ENCODE measurements at places on chromosomes 3 and 15.

DNA sequence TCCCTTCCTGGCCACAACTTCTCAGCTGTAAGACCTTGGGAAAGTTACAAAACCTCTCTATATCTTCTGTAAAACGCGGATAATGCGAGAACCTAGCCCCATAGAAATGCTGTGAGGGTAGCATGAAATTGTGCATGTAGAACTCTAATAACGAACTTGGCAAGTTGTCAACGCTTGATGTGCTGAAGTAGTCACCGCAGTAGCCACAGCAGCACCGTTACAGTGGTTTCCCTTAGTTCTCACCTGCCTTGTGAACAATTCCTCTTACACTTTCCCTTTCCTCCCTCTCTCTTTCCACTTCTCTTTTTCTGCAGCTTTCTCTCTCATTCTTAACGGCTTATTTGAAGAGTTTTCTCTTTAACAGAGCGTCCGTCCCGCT lies 447 bp upstream of the SHQ1 start:
- DNase-seq, result peak; percentile 15

DNA sequence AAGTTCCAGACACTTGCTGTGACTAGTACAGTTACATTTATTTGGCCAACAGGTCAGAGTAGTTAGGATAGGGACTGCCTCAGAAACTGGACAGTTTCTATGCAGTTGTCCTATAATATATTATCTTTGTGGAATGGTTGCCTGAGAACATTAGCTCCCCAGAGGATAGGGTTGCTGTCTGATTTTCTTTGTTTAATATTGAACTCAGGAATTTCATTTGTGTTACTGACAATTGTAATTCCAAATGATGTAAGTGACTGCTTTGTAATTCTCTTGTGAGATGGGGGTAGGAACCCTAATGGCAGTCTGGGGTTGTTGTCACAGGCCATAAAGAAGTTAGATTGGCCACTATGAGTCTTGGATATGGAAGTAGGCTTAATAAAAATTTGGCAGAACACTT lies 2.2 kb downstream of the NXPE3 start:
- no peak for DNase-seq

- no peak for DNase-seq
Observed at GRCh38 chr3:12180218-12180617, 21.5 kb upstream of the TIMP4 start.

DNA sequence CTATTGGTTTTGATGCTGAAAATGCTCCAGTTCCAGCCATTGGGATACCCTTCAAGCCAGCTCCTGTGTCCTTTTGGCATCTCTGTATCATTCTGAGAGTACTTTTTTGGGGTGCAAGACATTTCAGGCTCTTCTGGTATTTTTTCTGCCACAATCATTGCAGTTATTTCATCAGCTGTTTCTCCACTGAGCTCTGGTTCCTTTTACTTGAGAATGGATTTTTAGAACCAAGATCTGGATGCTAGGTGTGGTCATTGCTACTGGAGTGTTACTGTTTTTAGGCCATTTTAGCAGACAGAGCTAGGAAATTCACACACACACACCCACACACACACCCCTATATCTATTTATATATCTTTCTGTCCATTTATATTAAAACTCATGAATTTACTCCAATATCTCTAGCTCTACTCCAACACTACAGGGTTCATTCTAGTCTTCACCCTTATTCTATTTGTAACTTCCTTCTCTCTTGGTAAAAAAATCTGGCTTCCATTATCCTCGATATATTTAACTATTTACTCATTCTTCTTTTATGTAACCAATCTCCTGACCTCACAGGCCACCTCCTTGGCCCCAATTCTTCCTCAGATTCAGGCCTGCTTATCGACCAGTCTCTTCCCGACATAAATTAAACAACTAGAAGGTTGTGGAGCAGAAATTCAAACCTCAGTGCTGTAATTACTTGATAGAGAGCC lies 17.0 kb downstream of the SLC35G2 start:
- no peak for DNase-seq

- no peak for DNase-seq
Observed at GRCh38 chr3:139674571-139675260, 3.1 kb downstream of the NMNAT3 start.

DNA sequence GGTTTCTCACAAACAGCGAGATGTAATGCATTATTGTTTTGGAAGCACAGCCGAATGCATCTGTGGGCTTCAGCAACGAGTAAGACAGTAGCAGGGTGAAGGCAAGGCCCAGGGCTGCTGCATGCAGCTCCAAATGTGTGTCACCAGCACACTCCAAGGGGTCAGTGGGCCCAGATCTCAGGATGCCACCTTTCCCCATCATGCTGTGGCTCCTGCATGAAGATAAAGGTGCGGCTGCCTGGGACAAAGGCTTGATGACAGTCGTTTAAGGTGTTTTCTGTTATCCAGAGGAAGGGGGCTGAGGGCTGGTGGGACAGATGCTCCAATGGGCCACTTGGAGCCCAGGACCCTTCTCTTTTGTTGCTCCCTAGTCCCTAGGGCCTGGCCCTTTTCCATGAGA lies 13.2 kb downstream of the C3orf22 start:
- DNase-seq, result no peak

GRCh38 chr15:57502116-57502515 lies 89.6 kb upstream of the MYZAP start:
- no peak for DNase-seq

DNA sequence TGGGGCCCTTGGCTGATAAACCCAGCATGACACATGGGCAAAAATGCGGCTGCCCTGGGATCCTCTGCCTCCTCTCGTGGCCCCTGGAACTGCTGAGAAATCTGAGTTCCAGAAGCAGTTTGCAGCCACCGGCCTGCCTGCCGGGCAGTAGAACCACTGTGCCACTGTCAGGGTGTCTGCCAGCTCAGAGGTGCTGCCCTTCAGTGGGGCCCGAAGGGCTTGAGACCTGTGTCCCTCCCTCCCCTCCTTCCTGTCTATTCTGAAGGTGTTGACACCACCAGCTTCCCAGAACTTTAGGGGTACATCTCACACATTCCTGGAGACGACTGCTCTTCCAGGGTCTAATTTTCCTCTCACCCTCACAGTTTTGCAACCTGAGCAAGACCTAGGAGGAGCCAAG lies 88.2 kb upstream of the POMGNT2 start:
- DNase-seq, result no peak

GRCh38 chr3:23455775-23456174 lies 252.6 kb downstream of the UBE2E2 start:
- no peak for DNase-seq

DNA sequence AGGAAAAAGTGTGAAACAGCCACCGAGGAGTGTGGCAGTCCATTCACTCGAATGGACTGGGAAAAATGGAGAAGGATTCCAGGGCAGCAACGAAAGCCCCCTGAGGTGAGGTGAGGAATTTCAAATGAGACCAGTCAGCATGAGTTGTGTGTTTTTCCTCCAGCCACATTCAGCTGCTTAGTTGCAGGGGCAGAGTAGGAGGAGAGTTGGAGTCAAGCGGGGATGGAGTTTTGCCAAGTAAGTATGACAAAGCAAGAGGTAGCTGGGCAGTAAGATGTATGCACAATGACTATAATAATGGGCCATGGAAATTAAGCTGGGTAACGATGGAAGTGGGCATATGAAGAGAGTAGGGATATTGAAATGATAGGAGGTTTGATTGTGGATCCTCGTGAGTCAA lies 64.4 kb downstream of the CCDC54 start:
- DNase-seq, result no peak

GRCh38 chr3:23103764-23104163 lies 99.4 kb upstream of the UBE2E2 start:
- no peak for DNase-seq

- DNase-seq, result no peak
Observed at GRCh38 chr3:86929046-86929445, 61.9 kb downstream of the VGLL3 start.

DNA sequence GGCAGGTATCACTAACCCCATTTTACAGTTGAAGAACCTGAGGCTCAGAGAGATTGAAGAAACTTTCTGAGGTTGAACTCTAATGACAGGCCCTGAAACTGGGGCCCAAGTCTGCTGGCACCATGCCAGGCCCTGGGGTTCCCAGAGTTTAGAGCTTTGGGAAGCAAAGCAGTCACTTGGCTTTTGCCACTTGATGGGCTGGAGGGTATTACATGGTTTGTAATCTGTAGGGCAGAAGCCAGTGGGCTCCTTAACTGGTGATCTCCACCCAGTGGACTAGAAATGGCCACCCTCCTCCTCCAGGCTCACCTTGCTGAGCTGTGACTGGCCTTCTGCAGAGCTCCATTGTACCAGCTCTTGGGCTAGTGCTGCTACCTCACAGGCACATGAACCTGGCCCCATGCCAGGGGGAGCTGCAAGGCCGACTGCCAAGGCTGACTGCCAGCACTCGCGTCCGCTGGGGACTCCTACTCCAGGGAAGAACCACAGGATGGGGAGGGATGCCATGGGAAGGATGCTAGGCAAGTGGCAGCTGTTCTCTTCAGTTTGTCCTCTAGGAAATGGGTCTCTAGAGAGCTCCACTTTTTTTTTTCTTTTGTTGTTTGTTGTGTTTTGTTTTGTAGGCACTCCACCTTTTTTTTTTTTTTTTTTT lies 104.8 kb downstream of the ETFA start:
- no peak for DNase-seq

GRCh38 chr15:74611834-74612233 lies 3.8 kb upstream of the CLK3 start:
- no peak for DNase-seq

DNA sequence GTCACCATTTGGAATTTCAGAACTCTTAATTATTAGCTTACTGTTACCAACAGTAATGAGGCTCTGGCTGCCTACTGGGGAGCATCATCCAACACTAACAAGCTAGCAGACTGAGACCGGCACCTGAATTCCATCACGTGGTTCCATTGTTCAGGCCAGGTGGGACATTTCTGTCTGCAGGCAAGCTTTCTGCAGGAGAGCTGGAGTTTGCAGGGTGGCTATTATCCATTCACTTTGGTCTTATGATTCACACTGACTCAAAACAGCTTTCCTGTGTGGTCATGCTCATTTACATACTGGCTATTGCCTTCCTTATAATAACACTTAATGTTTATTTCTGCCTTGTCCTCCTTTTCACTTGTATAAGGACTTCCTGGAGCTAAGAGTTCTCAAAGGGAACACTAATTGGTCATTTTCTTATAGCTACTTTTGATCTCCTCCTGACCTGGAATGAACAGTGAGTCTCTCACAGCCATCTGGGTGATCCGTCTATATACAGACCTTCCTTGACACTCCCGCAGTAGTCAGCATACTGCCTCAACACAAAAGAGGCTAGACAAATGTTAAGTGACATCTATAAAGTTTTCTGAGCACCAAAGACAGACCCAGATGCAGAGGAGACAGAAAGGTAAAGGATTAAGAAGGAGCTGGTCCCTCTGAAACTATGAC lies 695.4 kb downstream of the FHIT start:
- DNase-seq, result no peak

GRCh38 chr3:194865615-194866014 lies 179.9 kb downstream of the FAM43A start:
- DNase-seq, result no peak

DNA sequence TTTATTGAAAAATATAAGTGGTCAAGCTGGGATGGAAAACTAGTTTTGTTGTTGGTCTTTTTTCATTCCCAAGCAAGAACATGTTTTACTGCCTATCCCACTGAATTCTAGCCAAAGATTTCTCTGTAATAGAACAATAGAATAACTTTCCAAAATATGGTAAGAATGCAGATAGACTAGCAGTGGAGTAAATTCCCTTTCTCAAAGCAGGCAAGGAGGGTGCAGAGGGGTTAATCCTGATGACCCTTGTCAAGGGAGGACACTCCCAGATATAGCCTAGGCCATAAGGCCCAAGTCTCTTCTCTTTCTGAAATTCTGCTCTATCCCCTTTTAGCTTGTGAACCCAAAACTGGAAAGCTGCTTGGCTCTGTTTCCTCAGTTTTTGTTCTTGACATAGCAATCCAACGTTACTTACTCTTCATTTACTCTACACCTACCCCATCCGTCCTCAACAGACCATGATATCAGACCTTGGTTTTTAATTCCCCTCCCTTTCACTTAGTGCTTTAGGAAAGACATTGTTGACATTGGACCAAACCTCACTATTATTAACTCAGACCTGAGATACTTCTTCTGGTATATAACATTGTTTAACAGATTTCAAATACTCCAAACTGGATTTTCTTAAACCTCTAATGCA lies 453.6 kb upstream of the THBS1 start:
- no peak for DNase-seq

GRCh38 chr15:32733281-32733680 lies 15.5 kb downstream of the GREM1 start:
- DNase-seq, result no peak

- DNase-seq, result no peak
Observed at GRCh38 chr3:129539206-129539605, 3.8 kb upstream of the H1-8 start.

- DNase-seq, result no peak
Observed at GRCh38 chr3:13335059-13335458, 85.1 kb downstream of the NUP210 start.

DNA sequence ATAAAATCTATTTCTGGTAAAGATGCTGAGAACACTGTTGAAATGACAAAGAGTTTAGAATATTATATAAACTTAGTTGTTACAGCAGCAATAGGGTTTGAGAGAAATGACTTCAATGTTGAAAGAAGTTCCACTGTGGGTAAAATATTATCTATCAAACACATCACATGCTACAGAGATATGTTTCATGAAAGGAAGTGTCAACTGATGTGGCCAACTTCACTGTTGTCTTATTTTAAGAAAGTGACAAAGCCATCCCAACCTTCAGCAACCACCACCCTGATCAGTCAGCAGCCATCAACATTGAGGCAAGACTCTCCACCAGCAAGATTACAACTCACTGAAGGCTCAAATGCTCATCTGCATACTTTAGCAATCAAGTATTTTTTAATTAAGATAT lies 20.2 kb downstream of the TMEM39A start:
- DNase-seq, result no peak

GRCh38 chr3:115784739-115785536 lies 161.6 kb downstream of the GAP43 start:
- no peak for DNase-seq

DNA sequence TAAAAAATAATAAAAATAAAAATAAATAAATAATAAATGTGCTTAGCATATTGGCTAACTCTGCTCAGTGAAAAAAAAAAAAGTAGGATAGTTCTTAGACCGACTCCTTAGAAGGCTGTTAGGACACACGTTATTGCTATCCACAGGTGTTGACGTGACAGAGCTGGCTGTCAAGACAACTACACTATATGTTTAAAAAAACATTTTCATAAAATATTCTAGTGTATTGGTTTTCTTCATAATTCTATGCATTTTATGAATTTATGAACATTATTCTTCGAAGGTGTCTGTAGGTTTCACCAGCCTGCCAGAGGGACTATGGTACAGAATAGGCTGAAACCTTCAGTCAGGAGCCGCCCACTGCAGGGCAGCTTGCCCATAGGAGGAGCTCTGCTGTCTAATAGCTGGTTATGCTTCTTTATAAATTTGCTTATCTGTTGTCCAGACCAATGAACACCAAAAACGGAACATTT lies 9.2 kb downstream of the TM4SF1 start:
- DNase-seq, result no peak

DNA sequence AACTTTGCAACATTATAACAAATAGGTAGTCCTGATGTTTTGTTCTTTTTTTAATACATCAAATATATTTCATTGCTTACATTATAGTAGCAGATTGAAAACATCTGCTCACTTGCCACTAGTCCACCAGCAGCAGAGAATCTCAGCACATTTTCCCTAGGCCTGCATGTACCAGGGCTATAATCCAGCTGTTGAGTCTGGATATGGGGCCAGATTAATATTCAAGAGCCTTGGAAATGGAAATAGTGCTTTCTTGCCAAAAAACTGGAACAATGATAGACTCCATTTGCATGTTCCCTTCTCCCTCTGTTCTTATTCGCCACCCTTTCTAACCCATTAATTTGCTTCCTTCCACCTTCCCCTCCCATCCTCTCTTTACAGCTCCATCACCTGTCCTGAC lies 288.0 kb downstream of the EPHA3 start:
- no peak for DNase-seq

GRCh38 chr15:69341356-69341755 lies 42.6 kb downstream of the PAQR5 start:
- DNase-seq, result no peak

Measured in NCI-H524 treated with DMSO at 0.1 percent for 48 hours (cell line).